ENCODE measurements at places on chromosomes 6 and 20.

GRCh38 chr6:73509851-73510250 is 11.0 kb downstream of the EEF1A1 start:
- DNase-seq = no peak

- no peak for DNase-seq
These were observed 13.6 kb upstream of the GPRC6A start for GRCh38 chr6:116842459-116842858.

GRCh38 chr6:96505363-96505762 is 16.2 kb upstream of the UFL1 start:
- no peak for DNase-seq

- DNase-seq = no peak
These were observed 17.9 kb downstream of the CARMIL1 start for GRCh38 chr6:25297039-25297441.

GRCh38 chr20:25535762-25536161 is 49.6 kb downstream of the NINL start:
- no peak for DNase-seq

GRCh38 chr20:29689411-29690225 is 1567.8 kb upstream of the DEFB115 start:
- DNase-seq = no peak

GRCh38 chr20:31670371-31671228 is 32.9 kb downstream of the COX4I2 start:
- DNase-seq = no peak

DNA sequence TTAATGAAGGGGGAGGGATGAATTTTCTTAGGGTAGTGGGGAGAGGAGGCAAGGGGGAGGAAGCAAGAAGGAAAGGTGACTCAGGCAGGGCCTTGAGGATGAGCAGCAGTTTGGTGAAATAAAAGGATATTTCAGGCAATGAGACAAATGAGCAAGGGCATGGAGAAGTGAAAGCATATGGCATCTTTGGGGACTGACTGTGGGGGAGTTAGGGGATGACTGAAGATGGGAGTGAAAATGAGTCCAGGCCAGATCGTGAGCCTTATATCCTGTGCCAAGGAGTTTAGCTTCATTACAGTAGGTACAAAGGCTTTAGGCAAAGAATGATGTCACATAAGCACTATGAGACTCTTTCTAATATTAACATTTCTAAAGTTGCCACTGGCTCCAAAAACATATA is 51.9 kb downstream of the ILRUN start:
- no peak for DNase-seq

DNA sequence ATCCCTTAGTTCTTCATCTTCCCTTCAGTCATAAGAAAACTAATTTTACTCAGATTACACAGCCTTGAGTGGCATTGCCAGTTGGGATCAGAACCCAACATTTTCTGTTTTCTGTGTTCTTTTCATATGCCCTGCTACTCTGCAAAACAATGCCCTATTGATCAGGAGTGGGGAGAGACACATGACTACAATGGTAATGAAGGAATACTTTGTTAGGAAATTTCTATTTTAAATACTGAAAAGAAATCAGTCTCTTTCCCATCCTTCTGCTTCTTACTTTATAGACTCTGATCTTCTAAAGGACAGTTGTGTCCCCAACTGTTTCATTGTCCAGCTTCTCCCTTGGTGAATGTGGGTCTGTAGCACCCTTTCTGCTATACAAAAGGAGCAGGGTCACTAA is 5.5 kb upstream of the PKIB start:
- DNase-seq = no peak

GRCh38 chr6:39203436-39204159 is 25.7 kb downstream of the KCNK5 start:
- no peak for DNase-seq

- no peak for DNase-seq
These were observed 115.8 kb upstream of the MAP7 start for GRCh38 chr6:136666041-136666440.

GRCh38 chr6:83057705-83058321 is 7.8 kb downstream of the UBE3D start:
- peak; percentile 82 for DNase-seq

GRCh38 chr6:37515712-37516075 is 16.0 kb upstream of the CCDC167 start:
- no peak for DNase-seq

- DNase-seq = no peak
These were observed 19.6 kb downstream of the WFDC2 start for GRCh38 chr20:45489083-45489531.
